HFFc6 (cell line): ENCODE measurements at places on chromosomes 16 and 17.

- DNase-seq: no peak
These were observed 36.8 kb downstream of the HELZ start for GRCh38 chr17:67208232-67208631.

- no peak for DNase-seq
These were observed 166.0 kb downstream of the AHSP start for GRCh38 chr16:31693733-31694132.

GRCh38 chr16:66266436-66267291, 99.8 kb upstream of the CDH5 start:
- peak; percentile 63 for DNase-seq

GRCh38 chr16:65476448-65476955, 354.6 kb upstream of the CDH11 start:
- DNase-seq: no peak

DNA sequence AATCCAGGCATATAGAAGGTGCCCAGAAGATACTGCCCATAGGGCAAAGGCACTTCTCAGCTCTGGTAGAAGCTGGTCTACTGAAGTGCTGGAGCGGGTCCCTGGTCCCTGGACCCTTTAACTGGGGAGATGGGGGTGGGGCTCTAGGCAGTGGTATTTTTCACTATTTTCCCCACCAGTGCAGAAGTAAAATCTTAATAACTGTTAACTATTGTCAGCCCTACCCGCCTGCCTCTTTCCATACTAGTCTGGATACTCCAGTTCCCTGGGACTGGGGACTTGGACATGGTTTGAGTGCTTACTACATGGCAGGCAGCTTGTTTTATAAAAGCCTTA, 24.6 kb downstream of the IGF2BP1 start:
- no peak for DNase-seq
